Pons (tissue), 1 donor: ENCODE measurements at places on chromosomes 5 and 9.
A peak's percentile ranks its signal among the peaks of the same experiment; 100 is the strongest.

- no peak for DNase-seq
These were observed 56.0 kb upstream of the PTGER4 start for GRCh38 chr5:40623480-40624420.

- no peak for DNase-seq
These were observed 620.2 kb upstream of the DMAC1 start for GRCh38 chr9:8419596-8420275.

GRCh38 chr9:79489261-79490000, 82.3 kb upstream of the TLE4 start:
- peak; percentile 94 for DNase-seq

DNA sequence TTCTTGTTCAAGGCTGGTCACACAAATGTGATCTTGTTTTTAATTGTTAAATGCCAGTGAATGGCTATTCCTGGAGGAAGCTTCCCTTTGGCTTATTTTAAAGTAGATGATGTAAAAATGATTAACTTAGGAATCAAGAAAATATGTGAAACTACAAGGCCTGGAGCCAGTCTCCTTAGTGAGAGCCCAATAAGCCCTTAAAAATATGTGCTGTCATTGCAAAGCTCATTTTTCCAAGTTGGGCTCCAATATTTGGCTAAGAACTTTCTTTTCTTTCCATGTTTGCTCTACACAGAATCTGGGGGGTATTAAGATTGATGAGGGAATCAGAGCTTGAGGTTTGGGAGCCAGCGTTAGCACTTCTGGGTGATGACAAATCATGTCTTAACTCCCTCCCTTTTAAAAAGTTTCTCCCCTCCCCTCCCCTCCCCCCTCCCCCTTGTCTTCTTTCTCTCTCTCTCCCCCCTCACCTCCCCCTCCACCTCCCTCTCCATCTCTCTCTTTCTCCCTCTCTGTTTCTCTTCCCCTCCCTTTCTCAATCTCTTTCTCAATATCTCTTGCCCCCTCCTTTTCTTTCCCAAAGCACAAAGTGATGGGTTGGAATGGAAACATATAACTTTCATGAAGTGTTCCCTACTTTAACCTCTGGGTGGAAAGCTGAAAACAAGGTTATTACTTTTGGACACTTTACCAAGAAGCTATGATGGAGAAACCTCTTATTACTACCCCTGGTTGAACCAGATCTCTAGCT, 86.0 kb downstream of the FBXL7 start:
- DNase-seq = no peak

GRCh38 chr9:131403493-131403773, 9.5 kb downstream of the PRRC2B start:
- no peak for DNase-seq

- no peak for DNase-seq
These were observed 175.3 kb downstream of the HMHB1 start for GRCh38 chr5:143987264-143987663.

- no peak for DNase-seq
These were observed 75.7 kb downstream of the NRG2 start for GRCh38 chr5:139967353-139967752.

- DNase-seq = no peak
These were observed 57.2 kb downstream of the CDC42SE2 start for GRCh38 chr5:131321066-131321465.

DNA sequence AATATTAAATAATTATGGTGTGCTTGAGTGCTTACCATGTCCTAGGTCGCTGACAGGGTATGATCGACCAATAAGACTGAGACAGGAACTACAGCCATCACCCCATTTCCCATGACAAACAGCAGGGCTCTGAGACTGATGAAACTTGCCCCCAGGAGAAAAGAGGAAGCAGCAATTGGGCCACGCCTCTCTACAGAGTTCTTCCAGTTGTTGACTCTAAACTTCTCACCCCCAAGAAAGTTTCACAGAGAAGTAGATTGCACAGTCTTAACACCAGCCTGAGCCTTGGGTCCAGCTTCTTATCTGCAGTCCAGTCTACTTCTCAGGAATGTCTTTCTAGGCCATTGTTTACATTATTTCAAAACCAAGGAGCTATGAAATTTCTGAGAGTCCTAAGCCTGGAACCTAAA, 182.2 kb upstream of the ANKRD55 start:
- peak; percentile 89 for DNase-seq

GRCh38 chr5:64166201-64166959, 737 bp downstream of the RNF180 start:
- DNase-seq = peak; percentile 25

DNA sequence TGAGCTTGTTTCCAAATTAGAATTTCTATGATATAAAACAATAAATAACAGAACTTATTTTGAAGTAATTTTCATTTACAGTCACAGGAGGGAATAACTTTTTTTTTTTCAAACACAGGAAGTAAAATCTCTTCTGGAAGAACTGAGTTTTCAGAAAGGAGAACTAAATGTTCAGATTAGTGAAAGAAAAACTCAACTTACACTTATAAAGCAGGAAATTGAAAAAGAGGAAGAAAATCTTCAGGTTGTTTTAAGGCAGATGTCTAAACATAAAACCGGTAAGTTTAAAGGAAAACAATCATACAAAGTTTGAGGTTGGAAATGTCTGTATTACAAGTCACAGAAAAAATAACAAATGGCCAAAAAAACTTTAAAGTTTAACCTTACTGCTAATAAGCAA, 41.6 kb downstream of the RAB14 start:
- DNase-seq = peak; percentile 32

DNA sequence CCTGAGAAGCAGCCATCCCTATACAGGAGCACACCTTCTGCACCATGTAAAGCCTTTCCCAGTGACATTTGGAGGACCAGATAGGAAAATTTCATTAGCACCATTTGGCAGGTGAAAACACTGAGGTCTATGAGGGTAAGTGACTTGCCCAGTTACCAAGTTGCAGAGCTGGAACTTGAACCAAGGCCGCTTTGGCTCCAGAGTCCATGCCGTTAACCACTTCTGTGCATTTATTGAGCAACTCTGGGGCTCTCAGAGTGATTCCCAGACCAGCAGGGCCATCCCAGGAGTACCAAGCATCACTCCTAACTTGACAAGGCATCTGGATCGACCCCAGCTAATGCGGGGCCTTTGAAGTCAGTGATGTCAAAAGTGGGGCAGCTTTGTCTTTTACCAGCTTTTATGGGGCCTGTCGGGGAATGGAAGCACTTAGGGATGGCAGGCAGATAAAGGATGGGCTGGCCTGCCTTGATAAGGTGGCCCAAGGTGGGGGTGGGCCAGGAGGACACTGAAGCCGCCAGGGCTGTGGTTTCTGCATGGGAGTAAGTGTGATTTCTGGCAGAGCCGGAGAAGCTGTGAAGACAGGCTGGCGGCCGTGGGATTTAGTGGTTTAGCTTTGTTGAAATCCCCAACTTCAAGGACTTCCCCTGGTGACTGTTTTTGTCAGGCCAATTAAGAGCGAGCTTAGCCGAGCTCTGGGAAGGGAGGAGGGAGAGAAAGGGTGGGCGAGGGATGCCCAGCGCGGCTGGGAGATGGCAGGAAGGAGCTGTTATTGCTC, 127.3 kb downstream of the MACROH2A1 start:
- no peak for DNase-seq

GRCh38 chr9:36739373-36740116, 166.8 kb downstream of the MELK start:
- no peak for DNase-seq

- no peak for DNase-seq
These were observed 208.8 kb upstream of the TARS1 start for GRCh38 chr5:33231935-33232334.

DNA sequence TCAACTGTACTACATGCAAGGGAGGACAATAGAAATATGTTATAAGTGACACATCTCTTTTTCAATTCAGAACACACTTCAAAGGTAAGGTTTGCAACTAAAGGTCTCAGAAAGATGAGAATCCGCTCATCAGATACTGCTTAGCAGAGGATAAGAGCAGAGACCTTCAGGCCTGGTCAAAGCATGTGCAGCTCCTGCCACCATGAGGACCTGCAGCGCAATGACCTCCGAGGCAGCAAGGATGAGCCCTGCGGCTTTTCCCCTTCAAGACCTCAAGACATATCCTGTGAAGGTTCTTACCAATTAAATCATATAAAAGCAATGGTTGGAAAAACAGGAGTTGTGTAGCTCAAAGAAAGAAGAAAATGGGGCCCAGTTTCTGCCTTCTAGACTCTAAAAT, 135.8 kb downstream of the TRIM36 start:
- peak; percentile 37 for DNase-seq

GRCh38 chr5:120771202-120771601, 307.1 kb downstream of the PRR16 start:
- DNase-seq = no peak

GRCh38 chr5:116133281-116133680, 48.5 kb downstream of the COMMD10 start:
- DNase-seq = no peak

DNA sequence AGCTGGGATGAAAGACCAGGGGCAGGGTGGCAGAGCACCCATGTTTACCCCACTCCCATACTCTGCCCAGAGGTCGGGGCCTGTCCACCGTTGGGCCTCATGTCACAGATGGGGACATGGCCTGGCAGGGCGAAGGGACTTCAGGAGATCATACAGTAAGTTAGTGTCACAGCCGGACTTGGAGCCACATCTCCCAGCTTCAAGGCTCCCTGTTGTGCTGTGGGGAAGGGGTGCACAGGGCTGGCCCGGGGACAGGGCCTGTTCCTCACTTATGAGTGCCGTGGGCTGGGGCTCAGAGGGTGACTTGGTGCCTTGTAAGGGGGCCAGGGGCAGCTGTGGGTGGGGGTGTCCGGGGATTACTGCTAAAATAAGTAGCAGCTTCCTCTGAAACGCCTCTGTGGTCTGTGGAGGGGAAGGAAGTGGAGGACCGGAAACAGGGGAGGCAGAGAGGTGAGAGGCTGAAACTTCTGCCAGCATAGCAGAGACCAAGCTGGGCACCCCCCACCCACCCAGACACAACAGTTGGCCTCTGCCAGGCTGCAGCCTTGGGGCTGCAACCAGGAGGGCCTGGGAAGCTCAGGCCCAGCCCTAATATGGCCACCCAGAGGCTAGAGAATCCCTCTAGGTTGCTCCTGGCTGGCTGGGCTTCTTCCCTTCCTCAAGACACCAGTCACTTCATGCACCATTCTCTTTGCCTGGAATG, 41.1 kb upstream of the NEK6 start:
- peak; percentile 60 for DNase-seq

GRCh38 chr5:142492781-142493281, 168.0 kb upstream of the SPRY4 start:
- DNase-seq = no peak

GRCh38 chr5:5602554-5602953, 180.1 kb downstream of the ICE1 start:
- DNase-seq = no peak

DNA sequence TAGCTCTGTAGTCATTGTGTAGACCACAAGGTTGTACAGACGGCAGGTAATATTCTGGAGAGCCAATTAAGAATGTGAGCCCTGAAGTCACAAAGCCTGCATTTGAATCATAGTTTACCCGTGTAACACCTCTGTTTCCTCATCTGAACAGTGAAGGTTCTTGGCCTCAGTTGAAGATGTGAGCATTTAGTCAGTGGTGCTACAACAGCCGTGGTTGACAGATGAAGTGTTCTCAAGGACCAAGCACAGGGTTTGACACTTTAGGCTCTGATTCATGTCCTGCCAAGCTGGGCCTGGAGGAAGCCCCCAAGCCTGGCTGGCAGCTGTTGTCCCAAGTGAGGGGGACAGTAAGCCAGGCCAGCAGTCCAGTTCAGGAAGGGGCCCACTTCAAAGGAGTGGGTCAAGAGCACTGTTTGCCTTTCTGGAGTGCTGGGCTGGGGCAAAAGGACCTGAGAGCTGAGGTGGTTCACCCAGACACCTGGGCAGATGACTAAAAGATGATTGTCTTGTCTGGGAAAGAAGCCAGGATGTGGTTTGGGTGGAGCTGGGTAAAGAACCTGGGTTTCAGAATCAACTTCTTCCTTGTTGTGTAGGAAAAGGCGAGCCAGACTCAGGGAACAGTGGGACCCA, 20.7 kb downstream of the FAXDC2 start:
- DNase-seq = no peak

DNA sequence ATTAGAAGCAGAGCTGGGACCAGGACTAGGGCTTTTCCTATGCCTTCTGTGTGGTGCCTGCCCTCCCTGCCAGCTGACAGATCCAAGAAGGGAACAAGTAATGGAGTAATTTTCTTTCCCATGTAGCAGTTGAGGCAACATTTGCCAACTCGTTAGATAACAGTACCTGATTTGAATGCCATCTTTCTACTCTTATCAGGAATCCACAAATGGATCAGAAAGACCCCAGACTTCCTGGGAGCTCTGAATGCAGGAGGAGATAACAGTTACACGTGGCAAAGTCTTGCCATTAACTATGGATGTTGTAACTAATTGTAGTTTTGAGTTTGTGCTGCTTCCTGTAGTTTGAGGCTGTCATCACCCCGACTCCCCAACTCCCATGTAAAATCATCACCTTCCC, 39.2 kb downstream of the RCL1 start:
- DNase-seq = no peak
